ENCODE measurements at places on chromosomes 16 and 17. TPM values are rescaled to one million over a fixed set of nuclear protein-coding genes. Genes with fewer than 3 reads are reported as not detected.

DNA sequence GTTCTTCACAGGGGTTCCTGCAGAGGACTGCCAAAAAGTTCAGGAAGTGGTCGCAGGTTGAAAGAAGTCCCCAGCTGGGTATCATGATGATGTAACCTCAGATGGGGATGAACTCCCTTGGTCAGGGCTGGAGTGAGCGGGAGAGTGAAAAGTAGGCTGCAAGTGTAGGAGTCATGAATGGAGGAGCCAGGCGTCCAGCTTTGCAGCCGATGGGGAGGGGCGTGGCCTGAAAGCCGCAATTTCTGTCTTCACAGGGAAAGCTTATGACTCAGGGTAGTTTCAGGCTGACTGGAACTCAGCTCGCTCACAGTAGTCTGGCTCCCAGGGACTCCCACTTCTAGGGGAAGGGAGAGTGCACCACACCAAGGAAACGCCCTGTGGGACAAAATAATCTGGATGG is 70.0 kb upstream of the HS3ST3A1 start:
- no peak for DNase-seq
- H3K4me1 ChIP-seq = no peaks in the 10 kb centered on the region
- no peaks in the 10 kb centered on the region for H3K36me3 ChIP-seq
- no peak overlapping the region for H3K27ac ChIP-seq
- no peak overlapping the region for H3K4me3 ChIP-seq

Gene FAM171A2
- 1.2 TPM for total RNA-seq

Gene CES3
- total RNA-seq = 2.5 TPM

Gene MGAT5B
- 1.3 TPM for total RNA-seq

DNA sequence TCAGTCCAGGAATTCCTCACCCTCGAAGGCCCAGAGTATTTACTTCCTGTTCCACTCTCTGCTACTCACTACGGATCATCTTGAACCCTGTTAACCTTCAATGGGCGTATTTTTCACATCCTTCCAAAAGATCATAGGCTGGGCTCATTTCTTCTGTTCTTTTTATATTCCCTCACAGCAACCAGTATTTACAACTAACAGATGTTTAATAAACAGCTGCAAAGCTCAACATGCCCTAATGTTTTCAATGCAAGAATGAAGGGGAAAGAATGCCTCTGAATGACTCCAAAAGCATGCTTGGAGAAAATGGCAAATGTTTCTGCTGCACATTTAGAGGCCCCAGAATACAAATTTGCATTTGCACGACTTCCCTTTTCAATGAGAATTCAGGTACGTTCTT is 174.9 kb downstream of the ZFHX3 start:
- H3K4me3 ChIP-seq = no peak overlapping the region
- H3K4me1 ChIP-seq = peaks cover 23% of the 10 kb centered on the region
- no peaks in the 10 kb centered on the region for H3K36me3 ChIP-seq

DNA sequence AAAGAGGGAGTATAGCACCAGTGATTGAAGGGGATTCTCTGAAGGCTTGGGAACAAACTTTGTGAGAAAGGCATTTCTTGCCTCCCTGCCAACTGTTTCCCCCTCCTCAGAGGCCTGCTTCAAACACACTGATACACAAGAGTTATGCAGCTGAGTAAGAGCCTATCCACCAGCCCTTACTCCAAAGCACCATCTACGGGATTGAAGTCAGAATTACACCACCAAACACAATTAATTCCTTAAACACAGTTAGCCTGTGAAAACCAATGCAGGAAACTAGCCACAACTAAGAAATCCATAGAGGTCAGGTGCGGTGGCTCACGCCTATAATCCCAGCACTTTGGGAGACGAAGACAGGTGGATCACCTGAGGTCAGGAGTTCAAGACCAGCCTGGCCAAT is 138.3 kb downstream of the SHCBP1 start:
- no peak overlapping the region for H3K4me3 ChIP-seq
- H3K4me1 ChIP-seq = no peaks in the 10 kb centered on the region
- no peak for DNase-seq
- H3K27ac ChIP-seq = no peak overlapping the region

GRCh38 chr16:7887316-7887715 is 554.7 kb downstream of the RBFOX1 start:
- DNase-seq = no peak
- no peaks in the 10 kb centered on the region for H3K27me3 ChIP-seq
- H3K27ac ChIP-seq = no peak overlapping the region

GRCh38 chr17:74349120-74349519 is 12.5 kb downstream of the BTBD17 start:
- H3K27me3 ChIP-seq = peaks cover 61% of the 10 kb centered on the region
- no peak overlapping the region for H3K27ac ChIP-seq

DNA sequence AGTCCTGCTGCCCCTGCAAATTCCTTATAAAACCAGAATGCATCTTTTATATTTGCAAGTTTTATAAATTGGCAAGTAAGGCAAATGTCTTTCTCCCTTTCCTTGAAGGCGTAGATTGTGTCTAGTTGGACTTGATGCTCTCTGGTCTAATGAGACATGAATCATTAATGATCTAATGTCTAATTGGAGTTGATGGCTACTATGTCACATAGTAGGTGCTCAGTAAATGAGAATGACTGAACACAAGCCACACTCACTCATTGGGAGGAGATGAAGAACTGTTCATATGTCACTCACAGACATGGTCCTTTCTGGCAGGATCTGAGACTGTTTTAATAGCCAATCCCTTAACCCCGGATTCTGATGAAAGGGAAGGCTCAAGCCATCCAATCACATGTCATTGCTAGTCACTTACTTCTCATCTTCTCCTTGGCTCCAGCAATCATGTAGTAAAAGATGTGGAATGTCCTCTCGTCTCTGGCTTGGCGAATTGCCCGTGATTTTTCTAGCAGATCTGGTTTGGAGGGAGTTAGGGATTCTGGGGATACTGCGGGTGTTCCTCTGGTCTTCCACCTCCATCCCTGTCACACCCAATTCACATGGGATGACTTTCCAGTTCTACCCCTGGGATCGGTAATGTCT is 81.0 kb downstream of the MYH11 start:
- no peak overlapping the region for H3K27ac ChIP-seq
- no peak for DNase-seq
- H3K27me3 ChIP-seq = no peaks in the 10 kb centered on the region
- H3K36me3 ChIP-seq = no peaks in the 10 kb centered on the region
- H3K4me3 ChIP-seq = no peak overlapping the region

- H3K27ac ChIP-seq = no peak overlapping the region
- H3K36me3 ChIP-seq = peaks cover 94% of the 10 kb centered on the region
- H3K27me3 ChIP-seq = no peaks in the 10 kb centered on the region
- no peak overlapping the region for H3K4me3 ChIP-seq
- DNase-seq = no peak
- no peaks in the 10 kb centered on the region for H3K4me1 ChIP-seq
Measured at GRCh38 chr17:42214156-42214555, 19.9 kb upstream of the GHDC start.

GRCh38 chr17:1229349-1229899 is 40.8 kb upstream of the BHLHA9 start:
- peaks cover 33% of the 10 kb centered on the region for H3K4me1 ChIP-seq
- H3K36me3 ChIP-seq = no peaks in the 10 kb centered on the region
- peak overlapping the region; percentile 70 for H3K4me3 ChIP-seq
- H3K27ac ChIP-seq = peak overlapping the region; percentile 76

GRCh38 chr17:80287038-80287437 is 26.4 kb downstream of the RNF213 start:
- no peak for DNase-seq
- peaks cover 93% of the 10 kb centered on the region for H3K36me3 ChIP-seq
- H3K27me3 ChIP-seq = no peaks in the 10 kb centered on the region
- H3K27ac ChIP-seq = no peak overlapping the region

Gene BANP
- total RNA-seq = 29.7 TPM

Gene KRTAP9-8
- total RNA-seq = not detected

- H3K27ac ChIP-seq = no peak overlapping the region
- H3K27me3 ChIP-seq = peaks cover 32% of the 10 kb centered on the region
- no peaks in the 10 kb centered on the region for H3K36me3 ChIP-seq
- no peaks in the 10 kb centered on the region for H3K4me1 ChIP-seq
- no peak for DNase-seq
Measured at GRCh38 chr16:88988980-88989811, 12.2 kb upstream of the CBFA2T3 start.

GRCh38 chr16:69526831-69527655 is 38.7 kb upstream of the NFAT5 start:
- H3K4me3 ChIP-seq = no peak overlapping the region
- no peaks in the 10 kb centered on the region for H3K36me3 ChIP-seq
- no peak overlapping the region for H3K27ac ChIP-seq

Gene LPCAT2
- 35.8 TPM for total RNA-seq

Gene PRRT2
- total RNA-seq = 3.2 TPM
